A172 (cell line): ENCODE measurements at places on chromosomes 11 and 22. TPM values are rescaled to one million over a fixed set of nuclear protein-coding genes. Genes with fewer than 3 reads are reported as not detected.

Gene TNNT3
- total RNA-seq = 0.46 TPM in 1 of 2 replicates, not detected in the other

DNA sequence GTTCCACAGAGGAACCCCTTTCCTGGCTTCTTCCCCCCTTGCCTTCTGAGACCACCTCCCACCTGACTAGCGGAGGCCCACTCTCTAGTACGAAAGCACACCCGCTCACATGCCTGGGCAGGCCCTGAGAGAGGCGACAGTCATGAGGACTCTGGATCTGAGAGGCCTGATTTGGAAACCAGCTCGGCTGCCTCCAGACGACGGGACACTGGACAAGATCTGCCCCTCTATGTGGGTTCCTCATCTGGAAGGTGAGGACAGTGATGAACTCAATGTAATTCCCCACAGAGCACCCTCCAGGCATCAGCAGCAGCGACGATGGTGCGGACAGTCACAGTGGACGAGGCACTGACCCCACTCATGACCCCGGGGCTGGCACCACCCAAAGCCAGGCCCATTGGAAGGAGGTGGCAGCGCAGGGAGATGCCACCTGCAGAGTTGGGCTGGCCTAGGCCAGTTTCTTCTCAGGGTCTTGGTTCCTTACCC, 7.5 kb downstream of the SULT4A1 start:
- DNase-seq = no peak

DNA sequence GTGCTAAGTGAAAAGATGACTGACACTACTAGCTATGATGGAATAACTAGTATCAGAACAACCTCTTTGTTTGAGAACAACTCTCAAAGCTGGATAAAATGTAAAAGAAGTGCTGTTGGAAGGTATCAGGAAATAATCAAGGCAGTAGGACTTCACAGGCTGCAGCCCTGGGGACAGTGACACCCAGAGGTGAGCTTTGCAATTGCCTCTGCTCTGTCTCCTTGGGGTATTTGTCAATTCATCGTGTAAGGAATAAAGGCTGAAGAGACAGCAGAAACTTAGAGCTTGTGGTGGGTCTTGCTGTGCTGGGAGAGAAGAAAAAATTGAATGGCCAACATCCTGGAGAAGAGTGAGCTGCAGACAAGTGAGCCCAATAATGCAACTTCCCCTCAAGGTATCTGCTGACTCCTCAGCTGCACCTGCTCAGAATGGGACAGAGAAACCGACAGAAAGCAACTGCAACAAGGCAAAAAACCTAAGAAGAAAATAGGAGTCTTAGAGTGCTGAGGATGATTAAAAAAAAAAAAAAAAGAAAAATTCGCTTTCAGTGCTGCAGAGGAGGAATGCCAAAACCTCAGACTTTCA, 141.1 kb downstream of the RCN1 start:
- DNase-seq = peak; percentile 14

DNA sequence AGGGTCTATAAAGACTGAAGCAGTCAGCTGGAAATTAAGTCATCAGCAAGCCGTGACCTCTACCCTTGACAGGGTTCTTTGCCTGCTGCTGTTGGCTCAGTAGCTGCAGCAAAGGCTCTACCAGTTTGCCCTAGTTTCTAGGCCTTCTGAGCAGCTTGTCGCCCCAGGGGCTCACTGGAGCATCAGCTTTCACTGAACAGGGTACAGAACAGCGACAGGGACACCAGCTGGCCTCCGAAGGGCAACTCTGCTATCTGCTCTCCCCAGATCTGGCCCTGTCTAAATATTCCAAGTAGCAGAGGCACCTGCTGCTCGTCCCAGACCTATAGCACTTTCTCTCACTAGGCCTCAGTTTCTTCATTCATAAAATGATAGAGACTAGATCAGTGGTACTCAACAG, 42.4 kb downstream of the SMCO4 start:
- no peak for DNase-seq

DNA sequence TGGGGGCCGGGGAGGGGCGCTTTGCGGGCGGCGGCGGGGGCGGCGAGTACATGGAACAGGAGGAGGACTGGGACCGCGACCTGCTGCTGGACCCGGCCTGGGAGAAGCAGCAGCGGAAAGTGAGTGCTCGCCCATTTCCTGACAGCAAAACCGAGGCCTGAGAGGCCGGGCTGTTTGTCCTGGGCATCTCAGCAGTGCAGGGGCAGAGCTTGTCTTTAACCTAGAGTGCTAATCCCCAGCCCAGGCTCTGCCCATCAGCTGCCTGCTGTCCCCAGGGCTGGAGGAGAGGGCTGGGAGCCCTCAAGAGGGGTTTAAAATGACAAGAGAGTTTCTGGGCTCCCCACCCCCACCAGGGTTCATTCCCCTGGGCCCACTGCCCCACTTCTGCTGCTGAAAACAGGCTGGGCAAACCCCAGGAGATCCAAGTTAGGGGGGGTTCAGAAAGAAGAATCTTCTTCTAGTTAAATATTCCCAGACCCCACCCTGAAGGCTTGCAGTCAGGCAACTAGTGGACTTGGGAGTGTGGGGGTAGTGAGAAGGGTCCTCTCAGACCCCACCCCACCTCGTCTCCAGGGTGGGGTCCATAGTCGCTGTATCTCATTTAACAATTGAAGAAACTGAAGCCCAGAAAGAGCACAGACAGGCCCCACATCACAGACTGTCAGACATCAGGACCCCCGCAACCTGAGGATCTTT, 411 bp downstream of the ACTN3 start:
- DNase-seq = no peak

GRCh38 chr11:29802522-29802921, 214.3 kb downstream of the KCNA4 start:
- no peak for DNase-seq

GRCh38 chr11:34994854-34995253, 78.4 kb downstream of the PDHX start:
- DNase-seq = no peak

DNA sequence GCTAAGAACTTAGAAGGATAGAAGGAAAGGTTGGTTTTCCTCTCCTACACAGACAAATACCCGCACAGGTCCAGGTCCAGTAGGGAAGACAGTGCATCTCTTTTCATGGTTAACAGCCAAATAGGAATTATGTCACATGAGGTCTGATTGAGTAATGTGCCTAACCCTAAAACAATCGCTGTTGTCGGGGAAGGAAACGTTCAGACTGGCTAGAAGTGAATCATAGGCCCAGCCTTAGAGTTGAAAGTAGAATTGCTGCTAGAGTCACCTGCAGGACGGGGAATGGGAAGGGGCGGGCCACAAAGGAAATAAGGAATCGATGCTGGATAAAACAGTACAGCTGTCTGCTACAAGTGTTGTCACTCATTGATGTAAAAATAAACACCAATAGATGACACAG, 12.4 kb upstream of the HTATIP2 start:
- no peak for DNase-seq

Gene NAP1L4
- 149 and 162 TPM in 2 replicates for total RNA-seq

DNA sequence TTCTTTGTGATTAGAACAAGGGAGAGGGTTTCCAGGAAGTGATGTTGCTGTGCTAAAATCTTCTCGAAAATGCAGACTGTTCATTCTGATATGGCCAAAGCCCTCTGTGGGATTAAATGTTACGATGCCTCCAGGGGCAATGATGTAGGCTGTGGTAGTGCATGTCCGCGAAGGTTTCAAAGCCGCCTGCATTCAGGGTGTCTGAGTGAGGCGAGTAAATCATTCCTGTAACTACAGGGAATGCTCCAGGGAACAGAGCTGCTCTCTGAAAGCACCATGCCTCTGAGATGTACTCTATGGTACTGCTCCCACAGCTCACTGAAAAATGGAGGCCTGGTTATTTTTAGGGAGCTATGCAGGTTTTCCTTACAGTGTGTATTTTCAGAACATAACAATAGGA, 21.2 kb downstream of the PDGFD start:
- DNase-seq = no peak

- no peak for DNase-seq
Observed at GRCh38 chr22:45237065-45237990, 3.4 kb downstream of the KIAA0930 start.

DNA sequence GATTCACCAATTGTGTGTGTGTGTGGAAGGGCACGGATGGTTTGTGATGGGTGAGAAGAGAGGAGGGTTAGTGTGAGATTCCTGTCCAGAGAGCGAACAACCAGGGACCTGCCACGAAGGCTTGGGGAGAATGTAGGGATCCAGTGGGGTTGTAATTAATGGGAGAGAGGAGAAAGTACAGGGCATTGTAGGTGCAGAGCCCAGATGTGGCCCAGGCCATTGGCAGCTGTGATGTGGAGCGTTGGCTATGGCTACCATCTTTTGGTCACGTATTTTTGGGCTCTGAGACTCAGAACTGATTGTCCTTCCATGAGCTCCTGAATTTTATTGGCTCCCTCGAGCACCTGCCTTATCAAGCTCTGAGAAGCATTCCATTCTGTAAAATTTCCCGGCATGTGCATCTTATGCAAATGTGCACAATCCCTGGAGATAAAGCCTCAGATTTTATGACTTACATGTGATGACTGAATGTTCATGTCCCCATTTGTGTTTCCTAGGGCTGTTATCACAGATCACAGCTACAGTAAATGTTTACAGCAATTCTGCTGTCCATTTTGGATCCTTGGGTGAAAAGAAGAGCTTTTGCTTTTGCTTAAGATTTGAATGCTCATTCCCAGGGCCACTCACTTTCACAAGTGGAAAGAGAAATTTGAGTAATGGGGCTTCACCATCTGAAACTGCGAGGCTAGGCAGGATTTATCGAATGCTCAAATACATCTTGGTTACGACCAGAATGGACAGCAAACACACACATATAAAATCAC, 33.1 kb downstream of the SLC5A1 start:
- no peak for DNase-seq

GRCh38 chr11:123299721-123300120, 104.7 kb upstream of the CLMP start:
- no peak for DNase-seq

Gene SNX32
- not detected in 2 replicates for total RNA-seq

GRCh38 chr11:44028816-44029506, 18.8 kb upstream of the ACCSL start:
- no peak for DNase-seq

- no peak for DNase-seq
Observed at GRCh38 chr11:128628325-128628673, 40.9 kb upstream of the ETS1 start.

Gene ASCL2
- not detected in 2 replicates for total RNA-seq

Gene CTSW
- total RNA-seq = 0.79 and 1.8 TPM in 2 replicates

Gene SLN
- total RNA-seq = not detected in 2 replicates

GRCh38 chr11:88428959-88429358, 91.4 kb upstream of the CTSC start:
- no peak for DNase-seq

GRCh38 chr11:41935241-41935640, 475.8 kb upstream of the LRRC4C start:
- no peak for DNase-seq

DNA sequence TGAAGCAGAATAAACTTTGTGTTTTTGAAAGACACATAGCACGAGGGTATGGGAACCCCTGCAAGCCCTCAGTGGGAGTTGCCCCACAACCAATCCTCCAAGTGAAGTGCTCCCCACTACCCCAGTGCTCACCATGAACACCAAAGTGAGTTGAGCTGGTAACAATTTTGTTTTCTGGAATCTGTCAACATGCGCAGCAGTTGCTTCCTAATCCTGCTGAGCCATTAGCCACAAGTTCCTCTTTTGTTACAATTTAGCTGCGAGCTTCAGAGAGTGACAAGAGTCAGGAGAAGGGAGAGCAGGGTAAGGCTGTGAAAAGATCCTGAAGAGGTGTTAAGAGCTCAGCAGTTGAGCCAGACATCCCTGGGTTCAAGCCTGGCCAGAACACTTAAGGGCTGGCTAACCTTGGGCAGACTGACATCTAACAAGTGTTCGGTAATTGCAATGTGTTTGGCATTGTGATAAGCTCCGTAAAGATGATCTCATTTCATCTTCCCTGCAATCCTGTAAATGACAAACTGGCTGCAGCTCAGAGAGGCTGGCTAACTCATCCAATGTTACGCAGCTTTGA, 24.1 kb upstream of the ASPHD2 start:
- DNase-seq = no peak

DNA sequence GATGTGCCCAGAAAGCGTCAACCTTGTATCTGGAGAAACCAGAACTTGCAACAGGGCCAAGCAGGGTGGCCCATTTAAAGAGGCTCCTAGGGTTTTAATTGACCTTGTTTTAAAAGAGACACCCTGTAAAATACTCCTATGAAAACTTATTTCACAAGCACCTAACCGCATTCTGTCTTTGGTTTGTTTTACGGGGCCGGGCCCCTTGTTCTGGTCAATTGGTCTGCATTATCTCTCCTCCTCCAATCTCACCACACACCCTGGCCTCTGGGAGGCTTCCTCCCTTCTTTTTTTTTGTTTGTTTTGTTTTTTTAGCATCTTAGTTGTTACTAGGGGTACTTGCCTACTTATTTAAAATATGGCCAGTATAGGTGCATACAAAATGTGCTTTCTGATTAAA, 4.7 kb downstream of the EHF start:
- no peak for DNase-seq

- DNase-seq = no peak
Observed at GRCh38 chr11:71213696-71214552, 38.5 kb downstream of the SHANK2 start.

Gene POTEH
- 0.05 TPM in 1 of 2 replicates, not detected in the other for total RNA-seq

Gene GAB4
- not detected in 2 replicates for total RNA-seq

DNA sequence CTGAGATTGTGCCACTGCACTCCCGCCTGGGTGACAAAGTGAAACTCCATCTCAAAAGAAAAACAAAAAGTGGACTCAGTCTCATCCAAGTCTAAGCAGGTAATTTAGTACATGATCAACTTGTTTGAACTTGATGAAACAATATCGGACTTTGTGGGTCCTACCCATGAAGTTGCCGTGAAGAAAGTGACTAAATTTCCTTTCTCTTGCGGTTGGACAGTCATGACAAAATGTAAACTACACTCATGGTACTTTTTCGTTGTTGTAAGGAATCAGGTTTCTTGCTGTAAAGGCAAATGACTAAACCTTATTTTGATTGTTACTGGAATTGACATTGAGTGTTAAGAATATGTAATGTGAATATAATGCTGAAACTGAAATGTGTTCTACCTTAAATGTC, 164.5 kb upstream of the PLET1 start:
- no peak for DNase-seq

- DNase-seq = peak; percentile 66
Observed at GRCh38 chr11:96486890-96487611, 97.2 kb downstream of the JRKL start.

DNA sequence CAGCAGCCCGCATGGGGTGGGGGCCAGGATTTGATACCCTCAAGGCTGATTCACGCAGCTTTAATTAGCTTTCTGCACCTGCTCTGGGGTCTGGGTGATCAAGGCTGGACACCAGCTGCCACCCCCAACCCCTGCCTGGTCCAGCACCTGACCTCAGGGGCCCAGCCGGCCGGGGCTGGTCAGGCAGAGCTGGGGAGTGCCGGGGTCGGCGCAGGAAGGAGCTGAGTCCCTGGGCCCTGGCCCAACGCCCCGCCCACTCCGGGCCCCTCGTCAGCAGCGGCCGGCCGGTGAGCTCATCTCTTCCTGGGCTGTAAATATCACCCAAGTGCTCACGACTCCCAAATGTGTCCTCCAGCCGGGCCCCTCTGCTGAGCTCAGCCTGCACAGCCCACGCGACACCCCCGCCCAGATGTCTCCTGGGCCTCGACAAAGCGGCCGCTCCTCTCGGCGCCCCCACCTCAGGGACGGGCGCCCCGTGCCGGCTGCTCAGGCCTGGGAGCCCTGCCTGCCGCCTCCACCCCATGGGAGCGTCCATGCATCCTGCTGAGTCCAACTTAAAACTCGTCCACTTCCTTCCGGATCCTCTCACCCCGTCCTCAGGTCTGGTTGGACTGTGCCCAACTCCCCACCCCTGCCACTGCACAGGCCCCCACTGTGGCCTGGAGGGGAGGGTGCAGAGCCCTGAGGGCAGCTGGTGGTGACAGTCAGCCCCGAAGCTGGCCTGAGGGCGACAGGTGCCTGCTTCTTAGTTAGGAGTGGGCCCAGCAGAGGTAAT, 29.0 kb downstream of the RTN4R start:
- peak; percentile 4 for DNase-seq
